Hypothalamus (tissue), 51 donors: ENCODE measurements at places on chromosomes 6 and 20.

DNA sequence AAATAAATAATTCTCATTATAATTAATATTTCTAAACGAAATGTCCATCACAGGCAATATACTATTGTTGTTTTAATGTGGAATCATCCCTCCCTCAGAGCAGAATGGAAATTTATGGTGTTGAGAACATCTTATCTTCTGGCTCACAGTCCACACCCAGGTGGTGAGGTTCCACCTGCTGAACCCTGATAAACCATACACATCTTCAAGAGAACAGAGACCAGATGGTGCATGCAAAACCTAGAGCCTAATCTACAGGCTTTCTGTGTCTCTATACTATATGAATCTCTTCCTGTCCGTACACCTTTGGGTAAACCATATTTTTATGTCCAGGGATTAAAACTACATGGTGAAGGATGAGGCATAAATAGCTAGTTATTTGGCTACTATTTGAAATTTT, 52.3 kb upstream of the UFL1 start:
- no peak for DNase-seq

- no peak for DNase-seq
Observed at GRCh38 chr20:38485041-38485440, 12.4 kb downstream of the RALGAPB start.

- DNase-seq, result no peak
Observed at GRCh38 chr20:31560746-31561598, 44.1 kb upstream of the ID1 start.

- DNase-seq, result no peak
Observed at GRCh38 chr6:46935687-46936086, 13.9 kb upstream of the ADGRF5 start.

DNA sequence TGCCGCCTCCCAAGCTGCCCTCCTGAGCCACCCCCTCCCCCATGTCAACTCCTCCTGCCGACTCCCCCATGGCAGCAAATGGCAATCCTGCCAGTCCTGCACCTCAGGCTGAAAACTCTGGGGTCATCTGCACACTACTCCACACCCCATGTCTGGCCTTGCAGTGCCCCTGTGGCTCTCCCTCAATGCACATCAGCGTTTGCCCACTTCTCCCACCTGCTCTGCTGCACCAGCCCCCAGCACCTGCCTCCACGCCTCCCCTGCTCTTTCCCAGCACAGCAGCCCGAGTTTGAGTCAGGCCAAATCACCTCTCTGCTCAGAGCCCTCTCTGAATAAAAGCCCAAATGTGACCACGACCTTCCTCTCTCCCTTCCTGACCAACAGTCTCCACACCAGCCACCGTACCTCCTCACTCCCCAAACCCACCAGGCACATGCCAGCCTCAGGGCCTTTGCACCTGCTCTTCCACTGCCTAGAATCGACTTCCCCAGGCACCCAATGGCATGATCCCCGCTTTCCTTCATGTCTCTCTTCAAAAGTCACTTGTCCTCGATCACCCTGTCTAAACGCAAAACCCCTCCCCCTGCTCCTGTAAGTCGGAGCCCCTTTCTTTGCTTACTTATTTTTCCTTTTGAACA, 4.3 kb downstream of the PXDC1 start:
- DNase-seq, result no peak

- DNase-seq, result no peak
Observed at GRCh38 chr6:134676307-134677281, 273.3 kb downstream of the ALDH8A1 start.

GRCh38 chr6:96940322-96940721, 15.8 kb downstream of the KLHL32 start:
- DNase-seq, result no peak

DNA sequence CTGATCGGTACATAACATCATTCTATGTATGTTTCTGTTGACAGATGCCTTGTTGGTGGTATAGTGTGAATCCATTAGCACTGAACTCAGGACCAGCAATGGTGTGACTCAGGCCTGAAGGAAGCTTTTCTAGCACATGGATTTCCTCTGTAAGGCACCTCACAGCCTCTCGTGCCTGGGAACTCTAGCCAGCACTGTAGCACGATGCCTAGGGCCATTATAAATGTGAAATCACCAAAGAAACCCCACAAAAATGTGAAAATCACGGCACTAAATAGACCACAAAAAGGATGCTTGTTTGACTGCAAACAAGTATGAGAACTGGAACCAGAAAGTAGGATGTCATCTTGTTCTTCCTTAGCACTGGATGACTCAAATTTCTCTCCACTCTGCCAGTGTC, 63.7 kb upstream of the NKX2-2 start:
- DNase-seq, result no peak

DNA sequence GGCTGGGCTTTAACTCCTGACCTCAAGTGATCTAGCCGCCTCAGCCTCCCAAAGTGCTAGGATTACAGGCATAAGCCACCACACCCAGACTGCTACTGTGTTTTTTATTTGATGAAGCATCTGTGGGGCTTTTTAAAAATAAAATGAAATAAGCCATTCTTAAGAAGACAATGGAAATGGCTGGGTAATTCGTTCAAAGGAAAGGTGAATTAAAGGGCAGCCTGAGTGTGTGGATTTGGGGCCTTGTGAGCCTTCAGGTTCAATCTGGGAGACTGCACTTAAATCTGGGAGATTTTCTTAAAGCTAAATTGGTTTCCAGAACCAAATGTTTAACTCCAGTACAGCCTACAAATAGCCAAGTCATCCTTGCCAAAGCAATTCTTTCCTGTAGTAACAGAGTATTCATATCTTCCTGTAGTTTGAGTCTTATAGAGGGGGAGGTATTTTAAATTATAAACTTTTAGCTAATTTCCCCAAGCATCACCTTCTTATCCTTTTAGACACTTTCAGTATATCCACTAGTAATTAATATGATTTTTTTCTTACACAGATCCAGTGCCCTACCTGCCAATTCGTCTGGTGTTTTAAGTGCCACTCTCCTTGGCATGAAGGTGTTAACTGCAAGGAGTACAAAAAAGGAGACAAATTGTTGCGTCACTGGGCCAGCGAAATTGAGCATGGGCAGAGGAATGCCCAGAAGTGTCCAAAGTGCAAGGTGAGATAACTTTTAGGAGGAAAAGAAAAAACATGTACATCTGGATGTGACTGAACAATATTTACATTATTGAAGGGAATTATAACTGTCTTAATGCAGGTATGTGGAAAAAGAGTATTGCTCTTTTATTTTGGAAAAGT, 95.4 kb downstream of the RNF217 start:
- DNase-seq, result no peak

DNA sequence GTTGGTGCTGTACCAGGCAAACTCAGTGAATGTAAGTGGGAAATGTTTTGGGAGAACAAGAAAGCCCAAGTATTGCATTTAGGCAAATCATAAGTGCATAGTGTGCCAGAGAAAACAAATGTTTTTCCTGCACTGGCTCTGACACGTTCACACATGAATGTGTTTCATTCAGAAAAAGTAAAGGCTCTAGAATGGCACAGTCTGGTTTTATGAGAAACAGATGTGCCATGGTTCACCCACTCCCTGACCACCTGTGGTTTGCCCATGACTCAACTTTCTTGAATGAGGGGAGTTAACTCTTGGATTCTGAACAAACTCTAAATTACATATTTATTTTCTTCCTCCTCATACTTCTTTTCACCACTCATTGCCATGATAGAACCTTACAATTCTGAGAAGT, 126.9 kb downstream of the KCNQ5 start:
- DNase-seq, result no peak

DNA sequence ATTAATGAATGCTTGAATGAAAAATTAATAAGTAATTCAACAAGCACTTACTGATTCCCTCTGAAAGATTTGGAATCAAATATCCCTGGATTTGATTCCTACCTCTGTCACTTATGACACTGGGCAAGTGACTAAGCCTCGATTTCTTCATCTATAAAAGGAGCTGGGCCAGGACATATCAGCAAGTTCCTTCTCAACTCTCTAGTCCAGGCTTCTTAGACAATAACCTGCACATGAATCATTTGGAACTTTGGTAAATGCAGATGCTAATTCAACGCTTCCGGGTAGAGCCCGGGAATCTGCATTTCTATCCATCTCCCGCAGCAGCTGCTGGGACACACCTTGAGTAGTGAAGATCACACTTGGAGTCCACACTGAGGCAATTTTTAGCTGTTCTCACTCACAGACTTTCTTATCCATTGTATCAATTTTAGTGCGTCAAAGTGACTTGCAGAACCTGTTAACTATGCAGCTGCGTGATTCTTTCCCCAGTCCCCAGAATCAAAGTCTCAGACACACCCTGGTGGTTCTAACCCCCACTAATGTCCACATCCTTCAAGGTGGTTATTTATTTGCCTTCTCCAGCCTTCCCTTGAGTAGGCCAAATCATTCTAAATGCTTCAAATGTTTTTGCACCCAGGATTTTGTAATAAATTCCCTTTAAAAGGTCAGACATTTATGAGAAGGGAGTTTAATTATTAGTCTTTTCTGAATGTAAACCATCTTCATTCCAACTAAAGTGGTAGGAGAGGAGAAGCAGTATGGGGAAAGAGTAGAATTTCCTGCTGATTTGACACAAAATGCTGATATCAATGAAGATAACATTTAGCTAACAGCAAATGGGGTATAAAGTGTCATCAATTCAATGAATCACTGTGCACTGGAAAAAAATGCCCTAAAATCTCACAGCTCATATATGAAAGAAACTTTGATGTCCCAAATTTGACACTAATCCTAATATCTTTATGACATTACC, 26.0 kb upstream of the CCND3 start:
- DNase-seq, result no peak

DNA sequence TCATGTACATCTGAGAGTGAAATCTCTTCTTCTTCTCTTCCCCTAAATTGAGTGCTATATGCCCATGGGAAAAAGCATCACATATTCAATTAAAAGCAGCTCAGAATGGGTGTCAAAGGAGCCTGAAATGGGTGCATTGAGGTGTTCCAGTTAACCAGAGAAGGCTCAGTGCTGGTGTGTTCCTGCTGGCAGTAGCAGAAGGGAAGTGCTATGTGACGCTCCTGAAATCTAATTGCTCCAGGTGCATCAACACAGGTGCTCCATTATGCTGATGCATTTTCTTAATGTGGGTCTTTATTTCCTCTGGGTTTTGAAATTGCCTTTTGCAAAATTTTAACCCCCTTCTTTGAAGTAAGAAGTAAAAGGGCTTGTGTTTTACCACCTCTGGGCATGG, 17.9 kb downstream of the SLC22A2 start:
- no peak for DNase-seq

GRCh38 chr20:55258559-55258958, 746.8 kb downstream of the CBLN4 start:
- DNase-seq, result no peak

DNA sequence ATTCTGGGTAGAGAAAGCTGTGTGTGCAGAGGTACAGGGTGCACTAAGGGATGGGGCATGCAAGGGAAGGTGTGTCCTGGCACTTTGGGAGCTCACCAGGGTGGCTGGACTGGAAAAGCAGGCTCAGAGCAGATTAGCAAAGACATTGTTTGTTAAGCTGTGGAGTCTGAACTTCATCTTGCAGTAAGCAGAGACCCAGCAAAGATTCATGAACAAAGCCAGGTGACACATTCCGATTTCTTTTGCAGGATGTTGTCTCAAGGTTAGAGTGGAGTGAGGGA, 28.8 kb downstream of the DUSP22 start:
- DNase-seq, result no peak

- DNase-seq, result no peak
Observed at GRCh38 chr6:88290411-88290810, 124.3 kb upstream of the CNR1 start.

- DNase-seq, result no peak
Observed at GRCh38 chr6:122809001-122809400, 19.9 kb downstream of the SMPDL3A start.

DNA sequence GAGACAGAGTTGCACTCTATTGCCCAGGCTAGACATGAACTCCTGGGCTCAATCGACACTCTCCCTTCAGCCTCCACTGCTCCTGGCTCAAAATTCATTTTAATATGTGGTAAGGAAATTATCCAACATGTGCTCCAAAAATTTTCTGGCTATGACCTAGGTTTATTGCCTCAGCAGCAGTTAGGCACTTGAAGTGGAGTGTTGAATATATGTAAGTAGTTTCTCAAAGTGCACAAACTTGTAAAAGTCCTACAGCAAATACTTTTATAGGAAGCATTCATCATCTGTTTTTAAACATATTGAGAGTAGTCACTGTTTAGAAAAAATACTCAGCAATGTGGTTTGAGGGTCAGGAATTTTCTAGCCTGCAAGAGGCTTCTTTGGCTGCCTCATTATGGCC, 13.2 kb downstream of the FILIP1 start:
- DNase-seq, result no peak

- no peak for DNase-seq
Observed at GRCh38 chr20:59141818-59142581, 21.6 kb upstream of the ZNF831 start.

- no peak for DNase-seq
Observed at GRCh38 chr6:13290335-13290734, 38.0 kb downstream of the TBC1D7 start.

- no peak for DNase-seq
Observed at GRCh38 chr6:19999319-20000191, 162.4 kb downstream of the ID4 start.

- no peak for DNase-seq
Observed at GRCh38 chr6:121498481-121499276, 63.2 kb downstream of the GJA1 start.

DNA sequence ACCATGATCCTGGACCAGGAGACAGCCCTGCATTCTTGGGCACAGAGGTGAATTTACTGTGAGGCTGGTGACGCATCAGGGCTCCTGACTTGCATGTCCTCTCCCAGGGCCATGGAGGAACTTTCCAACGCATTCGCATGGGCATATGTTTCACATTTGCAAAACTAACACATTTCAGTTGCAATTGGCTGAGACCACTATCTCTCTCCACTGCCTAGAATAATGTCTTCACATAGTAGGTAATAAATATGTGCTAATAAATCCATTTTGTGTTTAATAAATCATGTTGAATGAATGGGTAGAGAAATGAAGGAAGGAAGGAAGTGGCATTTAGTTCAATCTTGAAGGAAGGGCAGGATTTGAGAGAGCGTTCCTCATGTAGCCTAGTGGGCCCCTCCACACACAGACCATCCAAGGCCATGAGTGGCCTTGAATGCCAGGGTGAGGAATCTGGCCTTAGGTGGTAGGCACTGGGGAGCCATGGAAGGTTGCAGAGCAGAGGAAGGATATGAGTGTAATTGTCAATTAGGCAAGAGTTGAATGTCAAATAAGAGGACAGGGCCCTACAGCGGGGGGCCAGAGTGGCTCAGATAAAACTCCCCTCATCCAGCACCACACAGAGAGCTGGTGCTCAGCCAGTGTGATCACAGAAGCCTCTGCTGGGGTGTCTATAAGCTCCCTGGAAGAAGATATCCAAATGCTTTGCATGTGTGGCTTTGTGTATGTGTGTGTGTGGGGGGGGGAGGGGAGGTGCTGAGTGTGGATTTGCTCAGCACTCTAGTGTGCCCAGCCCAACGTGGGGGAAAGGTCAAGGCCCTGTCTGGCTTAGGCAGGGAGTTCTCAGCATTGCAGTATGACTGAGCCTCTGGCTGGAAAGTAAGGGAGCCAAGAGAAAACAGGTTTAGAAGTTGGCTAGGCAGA, 30.9 kb upstream of the CCN5 start:
- no peak for DNase-seq

- no peak for DNase-seq
Observed at GRCh38 chr6:49563006-49563886, 12.8 kb downstream of the C6orf141 start.
